ENCODE measurements at places on chromosomes 3 and 15.
A peak's percentile ranks its signal among the peaks of the same experiment; 100 is the strongest.

DNA sequence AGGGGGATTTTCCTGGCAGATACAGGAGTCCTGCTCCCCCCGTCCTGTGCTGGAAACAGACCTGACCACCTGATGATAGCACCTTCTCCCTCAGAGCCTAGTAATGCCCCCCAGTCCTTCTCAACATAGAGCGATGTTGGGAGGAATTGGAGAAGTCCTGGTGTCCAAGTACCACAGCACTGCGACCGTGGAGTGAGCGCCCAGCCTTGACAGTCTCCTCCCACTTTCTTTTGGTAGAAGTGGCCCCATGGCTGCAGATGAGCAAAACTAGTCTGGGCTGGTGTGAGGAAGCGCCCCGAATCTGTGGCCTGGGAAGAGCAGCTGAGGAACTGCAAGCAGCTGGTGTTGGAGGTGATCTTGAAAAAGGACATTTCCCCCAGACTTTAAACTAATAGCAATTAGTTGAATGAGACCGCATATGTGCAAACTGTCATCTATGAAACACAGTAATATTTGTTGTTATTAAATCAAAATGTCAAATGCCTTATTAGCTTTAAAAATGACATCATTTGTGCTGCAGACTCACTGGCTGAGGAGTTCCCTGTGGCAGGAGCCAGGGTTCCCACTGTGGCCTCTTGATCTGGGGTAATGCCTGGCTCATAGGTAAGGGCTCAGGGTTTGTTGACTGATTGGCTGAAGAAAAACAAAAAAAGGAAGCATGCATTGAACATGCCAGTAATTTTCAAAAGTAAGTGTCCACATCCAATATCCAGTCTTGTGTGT is 121.8 kb downstream of the CACNA2D3 start:
- DNase-seq = no peak
- no peaks in the 10 kb centered on the region for H3K4me1 ChIP-seq
- no peaks in the 10 kb centered on the region for H3K36me3 ChIP-seq
- H3K27me3 ChIP-seq = no peaks in the 10 kb centered on the region
- H3K27ac ChIP-seq = no peak overlapping the region
- no peak overlapping the region for H3K4me3 ChIP-seq

GRCh38 chr3:2078821-2079220 is 19.8 kb upstream of the CNTN4 start:
- no peak for DNase-seq
- no peaks in the 10 kb centered on the region for H3K4me1 ChIP-seq
- no peaks in the 10 kb centered on the region for H3K27me3 ChIP-seq
- H3K36me3 ChIP-seq = peaks cover 7% of the 10 kb centered on the region
- no peak overlapping the region for H3K4me3 ChIP-seq

DNA sequence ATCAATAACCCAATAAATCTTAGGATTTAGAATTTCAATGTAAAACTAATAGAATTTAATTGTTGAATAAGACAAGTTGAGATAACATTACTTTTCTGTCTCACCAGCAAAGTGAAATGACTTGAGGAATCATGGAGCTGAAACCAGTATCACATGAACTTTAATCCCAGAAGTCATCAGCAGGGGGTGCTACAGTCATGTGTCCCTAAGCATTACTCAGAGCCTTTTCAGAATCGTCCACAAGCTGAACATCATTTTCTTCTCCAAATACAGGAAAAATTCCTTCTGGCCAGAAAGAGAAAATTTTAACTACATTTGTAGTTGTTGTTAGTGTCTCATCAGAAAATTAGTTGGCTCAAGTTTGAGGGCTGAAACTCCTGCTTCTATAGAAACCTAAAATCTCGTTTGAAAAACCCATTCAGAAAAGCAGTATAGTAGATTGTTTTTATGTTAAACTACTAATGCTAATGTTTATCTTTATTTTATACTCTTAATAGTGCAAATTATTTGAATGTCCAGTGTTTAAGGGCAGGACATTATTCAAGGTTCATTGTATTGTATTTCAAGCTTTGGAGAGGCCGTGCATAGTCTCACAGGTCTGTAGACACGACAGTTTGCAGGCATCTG is 384.1 kb downstream of the PLOD2 start:
- no peak overlapping the region for H3K4me3 ChIP-seq
- peak; percentile 78 for DNase-seq
- H3K27ac ChIP-seq = no peak overlapping the region
- H3K36me3 ChIP-seq = no peaks in the 10 kb centered on the region

DNA sequence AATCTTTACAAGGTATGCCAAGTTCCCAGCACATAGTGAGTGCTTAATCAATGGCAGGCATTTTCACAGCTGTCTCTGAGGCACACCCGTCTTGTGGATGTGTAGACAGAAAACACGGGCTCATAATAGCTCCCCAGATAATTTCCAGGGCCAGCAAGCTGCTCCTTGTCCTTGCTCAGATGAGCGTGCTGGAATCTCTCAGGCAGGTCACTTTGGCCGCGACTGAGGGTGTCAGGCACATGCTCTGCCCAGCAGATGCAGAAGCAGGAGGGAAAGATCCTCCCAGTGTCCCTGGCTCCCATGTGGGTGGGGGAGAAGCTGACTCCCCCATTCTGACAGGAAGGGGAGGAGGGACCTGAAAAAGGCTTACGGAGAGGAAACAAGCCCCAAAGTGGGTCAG is 35.6 kb upstream of the SLC6A1 start:
- H3K4me3 ChIP-seq = no peak overlapping the region
- DNase-seq = no peak
- H3K4me1 ChIP-seq = no peaks in the 10 kb centered on the region
- peaks cover 37% of the 10 kb centered on the region for H3K27me3 ChIP-seq
- no peak overlapping the region for H3K27ac ChIP-seq

GRCh38 chr3:175713268-175713667 is 854.1 kb downstream of the NAALADL2 start:
- no peaks in the 10 kb centered on the region for H3K36me3 ChIP-seq
- H3K4me1 ChIP-seq = no peaks in the 10 kb centered on the region
- no peak overlapping the region for H3K4me3 ChIP-seq
- no peak for DNase-seq

DNA sequence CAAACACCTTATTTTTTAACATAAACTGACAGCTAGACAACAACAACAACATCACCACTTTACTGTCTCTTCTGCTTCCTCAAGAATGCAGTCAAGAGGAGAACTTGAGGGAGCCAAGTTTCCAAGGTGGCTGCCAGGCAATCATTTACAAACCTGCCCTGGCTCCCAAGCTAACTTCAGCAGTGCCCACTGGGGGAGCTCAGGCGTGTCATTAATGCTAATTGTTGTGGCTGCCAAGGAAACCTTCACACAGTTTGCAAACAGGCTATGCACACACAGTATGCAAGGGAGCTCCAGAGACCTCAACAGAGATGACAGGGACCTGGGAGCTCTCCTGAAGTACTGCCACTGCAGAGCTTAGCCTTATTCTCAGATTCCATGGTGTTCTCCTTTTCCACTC is 2.1 kb downstream of the DZIP1L start:
- peak; percentile 43 for DNase-seq
- peak overlapping the region; percentile 98 for H3K27ac ChIP-seq
- peaks cover 11% of the 10 kb centered on the region for H3K36me3 ChIP-seq
- no peaks in the 10 kb centered on the region for H3K27me3 ChIP-seq

Measured in MCF 10A (cell line).